ENCODE measurements at places on chromosomes 16 and 17.
A peak's percentile ranks its signal among the peaks of the same experiment; 100 is the strongest.

- DNase-seq = no peak
These were observed 40.7 kb upstream of the GPR139 start for GRCh38 chr16:20114356-20114755.

- DNase-seq = no peak
These were observed 529.4 kb downstream of the RBFOX1 start for GRCh38 chr16:7861891-7862582.

- no peak for DNase-seq
These were observed 8.7 kb downstream of the CACNG5 start for GRCh38 chr17:66843627-66844026.

DNA sequence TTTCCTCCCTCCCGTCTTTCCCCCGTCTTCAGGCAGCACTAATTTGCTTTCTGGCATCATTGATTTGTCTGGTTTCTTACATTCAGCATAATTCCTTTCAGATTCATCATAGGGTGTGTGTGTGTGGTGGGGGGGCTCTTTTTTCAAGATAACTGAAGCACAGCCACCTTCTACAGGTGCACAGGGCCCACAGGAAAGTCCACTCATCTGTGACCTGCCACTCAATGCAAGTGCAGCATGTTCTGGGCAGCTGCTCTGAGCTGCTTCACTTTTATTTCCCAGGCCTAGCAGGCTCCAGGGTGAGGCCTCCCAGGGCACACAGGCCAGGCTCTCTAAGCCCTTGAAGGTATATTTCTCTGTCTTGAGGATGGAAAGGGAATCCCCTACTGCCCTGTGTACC is 35.2 kb upstream of the MYH10 start:
- DNase-seq = no peak

GRCh38 chr16:10669791-10670190 is 24.9 kb downstream of the TEKT5 start:
- no peak for DNase-seq

- DNase-seq = no peak
These were observed 80.3 kb downstream of the RBFOX3 start for GRCh38 chr17:79530361-79531105.

- no peak for DNase-seq
These were observed 97.1 kb upstream of the HS3ST3A1 start for GRCh38 chr17:13698832-13699231.

GRCh38 chr17:63041722-63042121 is 75.7 kb downstream of the TANC2 start:
- DNase-seq = no peak

GRCh38 chr17:78423961-78424675 is 45.7 kb downstream of the PGS1 start:
- no peak for DNase-seq

DNA sequence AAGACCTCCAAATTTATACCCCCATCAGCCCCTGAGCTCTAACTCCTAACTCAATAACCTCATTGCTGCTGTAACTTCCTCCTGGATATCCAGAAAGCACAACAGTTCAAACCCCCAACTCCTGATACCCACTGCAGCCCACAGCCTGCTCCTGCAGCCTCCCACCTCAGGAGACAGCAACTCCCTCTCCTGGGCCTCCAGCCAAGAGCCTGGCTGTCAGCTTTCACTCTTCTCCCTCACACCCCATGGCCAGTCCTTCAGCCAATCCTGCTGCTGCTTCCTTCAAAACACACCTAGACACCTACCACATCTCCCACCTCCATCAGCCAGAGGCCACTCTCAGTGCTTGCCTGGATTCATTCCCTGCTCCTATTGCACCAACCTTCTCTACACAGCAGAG is 5.4 kb downstream of the GINS2 start:
- DNase-seq = no peak

DNA sequence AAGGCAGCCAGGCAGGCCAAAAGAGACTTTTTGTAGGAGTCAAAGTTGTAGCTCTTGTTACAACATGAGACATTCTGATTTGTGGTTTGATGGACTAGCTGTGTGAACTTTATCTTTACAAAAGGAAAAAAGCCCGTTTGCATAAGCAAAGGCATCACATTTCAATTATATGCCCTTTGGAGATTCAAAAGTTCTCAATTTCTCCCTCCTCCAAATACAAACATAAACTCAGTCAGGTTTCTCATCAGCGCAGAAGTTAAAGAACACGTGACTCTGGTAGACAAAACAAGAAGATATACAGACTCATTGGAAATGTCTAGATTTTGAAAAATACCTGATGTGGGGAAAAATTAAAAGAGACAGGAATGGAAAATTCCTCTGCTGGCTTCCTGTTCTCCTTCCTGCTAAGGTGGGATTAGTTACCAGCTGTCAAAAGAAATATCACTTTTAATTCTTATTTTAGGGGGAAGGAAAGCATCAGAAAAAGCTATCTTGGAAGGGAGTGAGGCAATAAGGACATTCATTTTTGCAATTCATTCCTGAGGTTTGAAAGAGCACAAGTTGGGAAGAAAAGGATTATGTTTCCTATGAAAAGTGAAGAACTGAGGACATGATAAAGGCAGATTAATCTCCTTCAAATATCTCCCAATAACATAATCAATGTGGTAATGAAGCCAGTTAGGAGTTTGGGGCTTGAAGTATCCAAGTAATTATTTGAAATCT is 4.6 kb upstream of the KCNJ16 start:
- no peak for DNase-seq

DNA sequence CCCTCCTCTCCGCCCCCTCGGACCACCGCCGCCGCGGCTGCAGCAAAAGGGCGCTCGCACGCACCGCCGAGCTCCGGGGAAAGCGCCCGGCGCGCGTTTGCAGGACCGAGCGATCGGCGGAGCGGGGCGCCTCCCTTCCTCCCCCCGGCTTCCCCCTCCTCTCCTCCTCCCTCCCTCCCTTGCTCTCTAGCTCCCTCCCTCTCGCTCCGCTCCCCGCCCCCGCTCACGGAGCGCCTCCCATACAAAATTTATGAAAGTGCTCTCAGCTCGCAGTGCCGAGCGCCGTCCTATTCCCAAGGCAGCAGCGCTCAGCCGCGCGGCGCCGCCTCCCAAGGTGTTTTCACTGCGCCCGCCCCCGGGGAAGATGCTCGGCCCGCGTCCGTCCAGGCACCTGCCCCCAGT is at the start of gene RTN4RL1:
Gene RTN4RL1 (minus strand): TSS at position 115 of the 402 bp plus-strand sequence. CDS start 469 bp downstream, outside the sequence.
- DNase-seq = peak; percentile 47

GRCh38 chr17:601244-601925 is 113.3 kb downstream of the VPS53 start:
- DNase-seq = no peak

DNA sequence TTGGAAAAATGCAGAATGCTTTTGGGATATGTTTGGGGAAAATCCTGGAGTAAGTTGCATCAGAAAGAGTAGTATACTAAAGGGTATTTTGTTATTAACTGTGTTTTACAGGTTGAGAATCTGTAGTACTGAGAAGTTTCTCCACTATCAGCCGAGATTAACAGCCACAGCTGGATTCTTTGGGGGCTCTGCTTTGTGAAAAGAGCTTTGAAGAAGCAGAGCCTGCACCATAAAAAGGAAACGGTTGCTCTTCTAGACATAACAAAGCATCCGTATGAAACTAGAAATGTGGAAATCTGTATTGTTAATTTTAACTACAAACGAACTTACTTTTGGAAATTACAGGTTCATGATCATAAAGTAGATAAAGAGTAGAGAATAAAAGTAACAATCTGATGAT is 5.3 kb downstream of the NLK start:
- DNase-seq = no peak

DNA sequence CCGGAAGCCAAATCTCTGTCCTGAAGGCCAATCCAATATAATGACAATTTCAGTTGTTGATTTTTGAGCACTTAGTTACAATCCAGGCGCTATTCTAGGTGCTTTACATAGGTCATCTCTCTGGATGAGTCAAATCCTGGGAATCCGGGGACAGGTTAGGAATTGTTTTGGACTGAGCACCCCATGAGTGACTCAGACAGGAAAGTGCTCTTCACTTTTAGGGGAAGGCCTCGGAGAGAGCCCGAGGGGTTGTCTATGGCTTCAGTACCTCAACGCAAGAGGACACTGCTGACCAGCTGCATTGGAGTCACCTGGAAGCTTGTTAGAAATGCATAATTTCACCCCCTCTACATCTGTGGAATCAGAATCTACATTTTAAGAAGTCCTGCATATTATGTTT is 108.8 kb downstream of the IRX5 start:
- no peak for DNase-seq

GRCh38 chr16:69904495-69905170 is 46.5 kb upstream of the CLEC18A start:
- no peak for DNase-seq

DNA sequence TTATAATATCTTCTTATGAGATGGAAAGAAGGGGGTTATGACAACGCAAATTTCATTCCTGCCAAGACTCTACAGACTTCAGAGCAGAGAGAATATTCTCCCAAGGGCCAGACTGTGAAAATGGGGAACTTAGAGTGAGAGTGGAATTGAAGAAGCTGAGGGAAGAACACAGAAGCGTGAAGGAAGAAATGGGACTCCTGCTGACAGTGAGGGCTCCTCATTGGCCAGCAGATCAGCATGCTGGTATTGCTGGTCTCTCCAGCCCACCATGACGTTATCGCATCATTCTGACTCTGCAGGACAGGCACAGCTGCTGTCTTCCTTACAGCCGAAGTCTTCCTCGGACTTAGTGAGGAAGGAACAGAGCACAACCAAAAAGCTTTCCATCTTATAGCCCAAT is 24.3 kb downstream of the CCL4 start:
- DNase-seq = no peak

- no peak for DNase-seq
These were observed 150.0 kb upstream of the CDH13 start for GRCh38 chr16:82476786-82477185.

- DNase-seq = no peak
These were observed 358.8 kb upstream of the CDH5 start for GRCh38 chr16:66007717-66008116.

- no peak for DNase-seq
These were observed 59.6 kb upstream of the CDH13 start for GRCh38 chr16:82567175-82567574.

DNA sequence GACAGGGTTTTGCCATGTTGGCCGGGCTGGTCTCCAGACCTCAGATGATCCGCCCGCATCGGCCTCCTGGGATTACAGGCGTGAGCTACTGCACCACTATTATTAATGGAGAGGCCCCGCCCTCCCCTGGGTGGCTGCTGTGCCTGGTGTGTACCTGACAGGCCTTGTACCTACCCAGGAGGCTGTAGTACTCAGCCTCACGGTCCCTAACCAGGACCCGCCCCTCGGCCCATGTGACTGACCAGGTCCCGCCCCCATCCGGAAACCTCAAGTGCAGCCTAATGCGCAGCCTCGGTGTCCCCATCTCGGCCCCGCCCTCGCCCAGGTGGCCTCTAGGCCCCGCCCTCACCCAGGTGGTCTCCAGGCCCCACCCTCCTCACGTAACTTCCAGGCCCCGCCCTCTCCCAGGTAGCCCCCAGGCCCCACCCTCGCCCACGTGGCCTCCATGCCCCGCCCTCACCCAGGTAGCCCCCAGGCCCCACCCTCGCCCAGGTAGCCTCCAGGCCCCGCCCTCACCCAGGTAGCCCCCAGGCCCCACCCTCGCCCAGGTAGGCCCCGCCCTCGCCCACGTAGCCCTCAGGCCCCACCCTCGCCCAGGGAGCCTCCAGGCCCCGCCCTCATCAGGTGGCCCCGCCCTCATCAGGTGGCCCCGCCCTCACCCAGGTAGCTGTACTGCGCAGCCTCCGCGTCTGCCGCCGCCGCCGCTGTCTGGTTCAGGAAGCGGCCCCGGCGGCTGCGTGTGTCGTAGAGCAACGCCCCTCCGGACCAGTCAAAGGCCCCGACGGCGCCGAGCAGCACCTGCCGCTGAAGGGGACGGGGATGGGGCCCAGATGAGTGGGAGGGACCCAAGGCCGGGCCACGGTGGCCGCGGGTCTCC is 31.0 kb downstream of the HASPIN start:
- no peak for DNase-seq

DNA sequence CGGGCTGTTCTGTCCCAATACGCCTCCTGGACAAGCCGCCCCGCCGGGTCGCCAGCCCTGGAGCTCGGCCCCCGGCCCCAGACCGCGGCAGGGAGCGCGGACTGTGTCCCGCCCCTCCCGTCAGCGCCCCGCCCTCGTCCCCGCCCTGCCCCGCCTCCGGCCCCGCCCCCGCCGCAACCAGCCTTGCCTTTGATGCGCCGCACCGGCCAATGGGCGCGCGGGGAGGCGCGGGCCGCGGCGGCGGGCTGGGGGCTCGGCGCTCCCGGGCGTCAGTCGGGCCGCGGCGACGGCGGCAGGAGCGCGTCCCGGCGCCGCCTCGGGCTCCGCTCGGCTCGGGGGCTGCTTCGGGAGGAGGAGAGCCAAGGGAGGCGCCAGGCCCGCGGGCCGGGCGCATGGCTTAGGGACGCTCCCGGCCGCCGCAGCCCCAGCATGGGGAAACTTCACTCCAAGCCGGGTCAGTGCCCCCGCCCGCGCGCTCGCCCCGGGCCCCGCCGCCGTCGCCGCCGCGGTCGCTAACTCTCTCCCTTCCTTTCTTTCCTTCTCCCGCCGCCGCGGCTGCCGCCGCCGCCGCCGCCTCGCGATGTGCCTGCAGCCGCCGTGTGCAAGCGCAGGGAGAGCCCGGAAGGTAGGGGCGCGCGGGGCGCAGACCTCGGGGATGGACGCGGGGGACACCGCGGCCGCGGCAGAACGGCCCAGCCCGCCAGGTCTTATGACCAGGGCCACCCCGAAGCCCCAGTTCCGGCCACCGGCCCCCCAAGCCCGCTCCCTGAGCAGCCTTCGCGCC is at the start of gene NKD1:
Gene NKD1 (plus strand): TSS at position 272 of the 784 bp plus-strand sequence. CDS start 158 bp downstream, at position 430.
- peak; percentile 44 for DNase-seq

GRCh38 chr17:64442541-64442971 is 6.4 kb upstream of the MILR1 start:
- no peak for DNase-seq

- no peak for DNase-seq
These were observed 25.9 kb downstream of the CYB561 start for GRCh38 chr17:63419949-63420867.

DNA sequence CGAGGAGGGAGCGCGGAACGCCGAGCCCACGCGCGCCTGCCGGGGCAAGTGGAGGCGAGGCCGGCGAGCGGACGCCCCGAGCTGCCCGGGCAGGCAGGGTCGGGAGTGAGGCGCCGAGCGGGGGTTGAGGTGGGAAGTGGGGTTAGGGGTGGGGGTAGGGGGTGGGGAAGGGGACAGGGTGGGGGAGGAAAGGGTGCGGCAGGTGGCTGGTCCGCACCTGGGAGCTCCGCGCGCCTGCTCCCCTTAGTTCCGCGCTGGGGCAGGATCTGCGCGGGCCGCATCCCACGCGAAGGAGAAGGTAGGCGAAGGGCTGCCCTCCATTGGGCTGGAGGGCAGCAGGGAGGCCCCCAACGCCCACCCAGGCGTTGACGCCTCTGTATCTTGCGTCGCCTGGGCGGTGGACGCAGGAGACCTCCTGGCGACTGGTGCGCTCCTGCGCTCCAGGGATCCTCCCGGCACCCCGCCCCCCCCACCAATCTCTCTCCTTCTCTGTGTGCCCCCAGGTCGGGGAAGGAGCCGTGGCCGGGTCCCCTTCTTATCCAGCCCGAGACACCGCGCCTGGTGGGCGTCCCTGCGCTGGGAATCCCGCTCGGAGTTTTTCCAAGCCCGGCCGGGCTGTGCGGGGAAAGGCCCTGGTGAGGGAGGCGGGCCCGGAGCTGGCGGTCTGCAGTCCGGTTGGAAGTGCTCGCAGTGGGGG is 51.3 kb upstream of the AMZ2 start:
- no peak for DNase-seq

GRCh38 chr16:20137194-20137593 is 63.5 kb upstream of the GPR139 start:
- no peak for DNase-seq

GRCh38 chr16:84567286-84567962 is 50.5 kb downstream of the COTL1 start:
- no peak for DNase-seq
